Activated CD8-positive, alpha-beta memory T cell treated with anti-CD3 and anti-CD28 coated beads for 1 hour (primary cell): ENCODE measurements at places on chromosomes 1 and 21.

DNA sequence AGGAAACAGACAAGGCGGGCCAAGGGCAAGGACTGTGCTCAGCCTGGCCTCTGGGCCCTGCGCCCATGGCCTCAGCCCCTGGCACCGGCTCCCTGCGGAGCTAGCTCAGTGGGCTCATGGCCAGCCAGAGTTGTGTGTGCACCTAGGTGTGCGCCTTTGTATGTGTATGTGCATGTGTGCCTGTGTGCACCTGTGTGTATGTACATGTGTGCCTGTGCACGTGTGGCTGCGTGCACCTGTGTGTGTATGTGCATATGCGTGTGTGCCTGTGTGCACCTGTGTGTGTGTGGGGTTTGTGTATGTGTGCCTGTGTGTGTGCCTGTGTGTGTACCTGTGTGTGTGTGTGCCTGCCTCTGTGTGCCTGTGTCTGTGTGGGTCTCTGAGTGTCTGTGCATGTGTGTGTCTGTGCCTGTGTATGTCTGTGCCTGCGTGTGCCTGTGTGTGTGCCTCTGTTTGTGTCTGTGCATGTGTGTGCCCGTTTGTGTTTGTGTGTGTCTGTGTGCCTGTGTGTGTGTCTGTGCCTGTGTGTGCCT, 7.4 kb downstream of the GPR137B start:
- no peak for DNase-seq

GRCh38 chr1:85203573-85204171, 2.9 kb upstream of the SYDE2 start:
- no peak for DNase-seq

DNA sequence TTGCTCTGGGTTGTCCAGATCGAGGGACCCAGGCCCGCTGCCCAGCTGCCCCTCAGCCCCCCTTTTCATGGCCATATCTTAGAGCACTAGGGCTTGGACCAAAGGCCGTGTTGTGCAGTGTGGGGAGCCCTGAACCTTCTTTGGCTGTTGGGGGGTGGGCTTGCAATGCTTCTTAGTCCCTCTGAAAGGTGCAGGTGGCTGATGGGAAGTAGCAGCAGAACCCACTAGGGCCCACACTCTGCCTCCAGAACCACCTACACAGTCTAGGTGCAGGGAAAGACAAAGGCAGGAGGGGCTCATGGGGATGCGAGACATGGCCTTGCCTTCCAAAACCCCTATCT, 2.3 kb upstream of the HPCA start:
- DNase-seq: no peak

GRCh38 chr1:23246274-23246673, 29.0 kb upstream of the HTR1D start:
- no peak for DNase-seq

DNA sequence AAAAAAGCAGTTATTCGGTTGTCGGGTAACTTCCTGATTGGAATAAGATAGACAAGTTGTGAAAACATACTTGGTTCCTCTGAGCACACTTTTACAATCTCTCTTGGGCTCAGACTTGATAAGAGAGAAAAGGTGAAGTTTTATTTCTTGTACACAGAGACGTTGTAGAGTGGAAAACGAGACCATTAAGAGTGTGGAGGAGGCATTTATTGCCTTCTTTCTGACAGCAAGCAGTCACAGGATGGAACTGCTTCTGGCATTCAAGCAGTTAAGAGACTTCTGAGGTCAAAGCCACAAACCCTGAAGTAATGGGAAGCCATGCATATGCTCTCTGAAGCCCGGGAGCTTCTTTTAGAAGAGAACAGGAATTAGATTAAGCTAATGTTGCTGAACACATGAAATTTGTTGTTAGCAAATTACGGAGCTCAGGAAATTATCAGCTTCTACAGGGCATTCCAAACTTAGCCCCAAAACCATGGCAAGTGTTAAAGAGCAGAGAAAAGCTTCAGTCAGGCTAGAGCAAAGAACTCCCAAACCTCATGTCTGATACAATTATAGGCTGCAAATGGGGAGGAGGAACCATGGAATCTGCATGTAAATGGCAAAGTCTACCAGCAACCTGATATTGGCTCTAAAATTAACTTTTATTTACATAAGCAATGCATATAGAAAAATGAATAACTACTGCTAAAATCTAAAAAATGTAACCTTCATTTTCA, 26.0 kb downstream of the S1PR1 start:
- DNase-seq: no peak

- no peak for DNase-seq
Measured at GRCh38 chr1:3019007-3019515, 2.2 kb upstream of the ACTRT2 start.
